CD4-positive, alpha-beta T cell treated with Interleukin-21 for 1 hour (primary cell): ENCODE measurements at places on chromosomes 2 and 18.
A peak's percentile ranks its signal among the peaks of the same experiment; 100 is the strongest.

- DNase-seq = no peak
Observed at GRCh38 chr2:41400088-41400665, 647.6 kb upstream of the PKDCC start.

GRCh38 chr2:239119346-239120126 lies 271.7 kb downstream of the TWIST2 start:
- DNase-seq = no peak

GRCh38 chr18:10784596-10785202 lies 258.9 kb downstream of the NAPG start:
- DNase-seq = no peak

DNA sequence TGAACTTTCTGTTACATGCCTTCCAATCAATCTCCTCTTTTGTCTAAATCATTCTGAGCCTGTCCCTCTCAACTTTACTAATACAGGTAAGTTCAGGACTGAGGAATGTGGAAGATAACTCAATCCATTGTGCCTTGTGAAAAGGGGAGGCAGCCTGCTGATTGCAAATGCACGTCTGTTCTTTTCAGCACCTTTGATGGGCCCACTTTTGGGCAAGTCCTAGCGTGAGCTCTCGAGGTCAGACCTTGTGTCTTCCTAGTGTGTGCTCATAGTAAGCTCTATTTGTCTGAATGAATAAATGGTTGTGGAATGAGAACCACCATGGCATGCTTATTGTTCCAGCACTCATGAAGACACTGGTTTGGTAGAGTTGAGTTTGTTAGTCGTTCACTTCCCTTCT lies 50.4 kb upstream of the REL start:
- no peak for DNase-seq

GRCh38 chr2:60818272-60818671 lies 62.2 kb downstream of the PAPOLG start:
- DNase-seq = peak; percentile 40

- no peak for DNase-seq
Observed at GRCh38 chr18:12287131-12287681, 20.8 kb upstream of the TUBB6 start.

- no peak for DNase-seq
Observed at GRCh38 chr2:220586980-220587530, 959.6 kb downstream of the SLC4A3 start.

DNA sequence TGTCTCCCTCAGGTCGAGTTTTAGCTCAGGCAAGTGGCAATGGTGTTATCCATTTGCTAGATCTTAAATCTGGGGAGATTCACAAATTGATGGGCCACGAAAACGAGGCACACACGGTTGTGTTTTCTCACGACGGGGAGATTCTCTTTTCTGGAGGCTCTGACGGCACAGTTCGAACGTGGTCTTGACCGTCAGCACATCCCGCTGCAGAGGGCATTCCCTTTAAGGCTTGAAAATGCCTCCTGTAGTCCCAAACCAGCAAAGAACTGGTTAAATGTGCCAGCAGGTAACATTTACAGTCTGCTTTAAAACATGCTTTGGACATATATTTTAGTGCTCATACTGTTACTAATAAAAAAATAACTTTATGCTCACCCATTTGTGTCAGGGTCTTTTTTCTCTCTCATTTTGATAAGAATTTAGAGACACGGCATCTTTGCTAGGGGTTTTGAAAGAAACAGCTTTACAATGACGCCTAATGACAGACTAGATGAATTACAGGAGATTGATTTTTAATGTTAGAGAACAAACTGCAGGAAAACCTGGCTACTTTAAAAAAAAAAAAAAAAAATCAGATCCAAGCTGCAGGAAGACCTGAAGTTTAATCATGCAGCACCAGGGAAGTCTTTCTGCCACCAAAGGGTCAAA lies 602 bp upstream of the VWC2L start:
- DNase-seq = no peak

- DNase-seq = no peak
Observed at GRCh38 chr2:182784777-182785176, 68.7 kb downstream of the DNAJC10 start.

DNA sequence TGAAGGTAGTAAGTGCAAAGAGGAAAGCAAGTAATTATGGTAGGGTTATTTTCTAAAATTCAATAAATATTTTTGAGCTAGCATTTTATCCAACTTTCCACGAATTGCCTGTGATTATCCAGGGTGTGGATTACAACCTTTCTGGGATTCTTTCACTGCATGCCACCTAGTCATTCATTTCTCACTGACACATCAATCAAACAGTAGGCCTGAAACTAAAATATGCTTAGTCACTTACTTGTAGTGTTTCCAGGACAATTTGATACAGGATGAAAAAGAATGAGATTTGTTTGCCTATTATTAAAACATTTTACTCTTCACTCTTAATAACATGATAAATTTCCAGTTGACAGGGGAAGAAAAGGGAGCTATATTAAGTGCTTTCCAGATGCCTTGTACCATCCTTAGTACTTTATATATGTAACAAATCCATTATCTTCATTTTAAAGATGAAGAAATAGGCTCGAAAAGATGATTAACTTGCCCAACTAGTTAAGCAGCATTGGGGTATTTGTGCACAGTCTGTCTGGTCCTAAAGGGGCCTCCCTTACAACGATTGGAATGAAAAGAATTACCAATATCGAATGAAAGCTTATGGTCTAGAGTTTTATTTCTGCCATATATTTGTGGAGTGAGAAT lies 70.4 kb downstream of the KCTD1 start:
- no peak for DNase-seq

DNA sequence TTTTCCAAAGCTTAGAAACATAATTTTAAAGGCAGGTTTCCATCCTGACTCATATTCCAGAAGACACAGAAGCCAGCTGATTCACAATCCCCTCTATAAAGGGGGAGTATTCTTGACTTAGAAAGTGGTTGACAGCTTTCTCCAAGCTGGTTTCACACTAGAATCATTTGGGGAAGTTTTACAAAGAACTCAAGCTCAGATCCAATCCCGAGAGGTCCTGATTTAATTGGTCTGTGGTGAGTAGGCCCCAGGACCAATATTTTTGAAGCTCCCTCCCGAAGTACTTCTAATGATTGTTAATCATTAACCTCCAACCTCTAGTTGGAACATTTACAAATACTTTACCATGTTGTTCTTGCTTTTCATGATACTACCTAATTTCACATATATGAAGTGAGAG lies 184.1 kb downstream of the DLGAP1 start:
- no peak for DNase-seq

DNA sequence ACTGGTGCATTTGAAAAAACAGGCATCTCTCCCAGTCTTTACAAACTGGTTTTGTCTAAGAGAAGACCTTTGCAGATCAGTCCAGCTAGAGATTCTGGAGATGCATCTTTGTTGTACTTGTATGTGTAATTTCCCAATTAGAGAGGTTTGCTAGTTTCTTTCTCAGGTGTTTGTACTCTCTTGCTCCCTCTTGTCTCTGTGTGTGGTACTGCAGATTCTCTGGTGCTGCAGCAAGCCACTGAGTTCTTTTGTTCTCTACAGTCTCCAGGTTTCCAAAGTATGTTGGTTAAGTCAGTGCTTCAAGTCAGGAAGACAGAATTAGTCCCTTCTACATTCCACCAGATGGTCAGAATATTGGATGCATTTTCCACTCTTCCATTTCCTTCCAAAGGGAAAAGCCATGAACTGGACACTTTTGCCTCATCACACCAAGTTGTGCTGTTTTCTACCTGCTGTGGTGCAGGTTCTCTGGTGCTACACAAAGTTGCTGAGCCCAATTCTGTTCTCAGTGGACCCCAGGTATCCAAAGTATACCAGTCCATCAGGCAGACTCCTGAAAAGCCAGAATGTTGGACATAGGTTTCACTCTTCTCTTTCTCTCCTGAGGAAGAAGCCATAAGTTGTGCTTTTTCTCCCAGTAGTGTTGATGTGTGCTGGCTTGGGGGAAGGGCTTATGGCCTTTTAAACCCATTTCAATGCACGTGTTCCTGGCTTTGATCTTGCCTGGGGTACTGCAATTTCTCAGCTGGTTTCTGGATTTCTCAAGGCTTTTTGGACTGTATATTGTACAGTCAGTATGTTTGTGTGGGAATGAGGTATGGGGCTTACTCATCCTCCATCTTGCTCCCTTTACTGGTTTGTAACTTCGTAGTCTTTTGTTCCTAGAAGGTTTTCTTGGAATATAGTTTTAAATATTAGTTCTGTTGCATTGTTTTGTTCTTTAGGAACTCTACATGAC lies 29.8 kb downstream of the EPC2 start:
- DNase-seq = peak; percentile 59

GRCh38 chr2:101011152-101011551 lies 9.1 kb downstream of the RPL31 start:
- DNase-seq = no peak

- DNase-seq = no peak
Observed at GRCh38 chr2:3662239-3662638, 4.2 kb downstream of the ALLC start.

- peak; percentile 87 for DNase-seq
Observed at GRCh38 chr2:127415593-127416505, 2.4 kb upstream of the PROC start.

DNA sequence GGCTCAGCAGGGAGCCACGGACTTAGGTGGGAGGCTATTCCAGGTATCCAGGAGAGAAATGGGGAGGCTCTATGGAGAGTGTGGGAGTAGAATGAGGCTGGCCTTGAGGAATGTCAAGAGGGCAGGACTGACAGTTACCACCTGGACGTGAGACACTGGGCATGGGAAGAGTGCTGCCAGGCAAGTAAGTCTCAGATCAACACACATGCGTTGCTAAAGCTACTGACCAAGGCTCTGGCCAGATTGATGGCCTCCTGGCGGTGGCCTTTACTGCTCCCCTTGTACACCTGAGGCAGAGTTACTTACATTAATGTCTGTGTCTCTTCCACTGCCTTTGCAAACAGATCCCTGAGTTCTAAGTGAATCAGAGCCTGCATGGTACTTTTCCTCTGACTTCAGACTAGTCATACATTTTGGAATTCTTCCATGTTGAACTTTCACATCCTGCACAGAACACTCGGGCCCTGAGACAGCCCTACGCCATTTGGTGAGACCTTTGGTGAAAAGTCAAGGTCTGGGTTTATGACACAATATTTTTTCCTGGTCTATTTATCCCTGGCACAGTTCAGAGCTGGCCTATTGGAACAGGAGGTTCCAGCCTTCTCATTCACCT lies 398.8 kb upstream of the TRIB2 start:
- no peak for DNase-seq

DNA sequence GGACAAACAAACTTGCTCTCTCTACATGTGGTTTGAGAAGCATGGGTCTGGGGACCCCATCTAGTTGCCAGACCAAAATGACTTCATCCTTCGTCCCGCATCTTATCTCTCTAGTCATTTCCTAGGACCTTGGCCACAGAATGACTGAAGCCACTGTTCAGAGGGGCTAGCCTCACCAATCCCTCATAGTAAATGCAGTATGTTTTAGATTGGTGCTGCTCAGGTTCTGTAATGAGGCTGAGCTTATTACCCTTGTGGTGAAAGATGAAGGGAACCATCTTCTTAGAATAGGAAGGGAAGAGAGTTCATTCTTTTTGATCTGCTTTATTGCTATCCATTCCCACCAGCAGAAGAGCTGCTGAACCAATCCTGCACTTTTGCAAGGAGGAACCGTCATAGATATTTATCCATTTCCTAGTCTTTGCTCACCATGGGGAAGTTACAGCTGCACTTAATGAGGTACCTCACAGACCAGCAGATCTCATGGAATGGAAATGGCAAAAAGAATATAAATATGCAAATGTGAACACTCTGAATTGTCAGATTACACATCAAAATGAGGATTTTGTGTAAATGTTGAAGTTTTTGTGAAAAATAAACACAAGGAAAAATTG lies 436.7 kb downstream of the LPIN1 start:
- no peak for DNase-seq

- no peak for DNase-seq
Observed at GRCh38 chr2:176745543-176746200, 466.9 kb upstream of the HNRNPA3 start.

DNA sequence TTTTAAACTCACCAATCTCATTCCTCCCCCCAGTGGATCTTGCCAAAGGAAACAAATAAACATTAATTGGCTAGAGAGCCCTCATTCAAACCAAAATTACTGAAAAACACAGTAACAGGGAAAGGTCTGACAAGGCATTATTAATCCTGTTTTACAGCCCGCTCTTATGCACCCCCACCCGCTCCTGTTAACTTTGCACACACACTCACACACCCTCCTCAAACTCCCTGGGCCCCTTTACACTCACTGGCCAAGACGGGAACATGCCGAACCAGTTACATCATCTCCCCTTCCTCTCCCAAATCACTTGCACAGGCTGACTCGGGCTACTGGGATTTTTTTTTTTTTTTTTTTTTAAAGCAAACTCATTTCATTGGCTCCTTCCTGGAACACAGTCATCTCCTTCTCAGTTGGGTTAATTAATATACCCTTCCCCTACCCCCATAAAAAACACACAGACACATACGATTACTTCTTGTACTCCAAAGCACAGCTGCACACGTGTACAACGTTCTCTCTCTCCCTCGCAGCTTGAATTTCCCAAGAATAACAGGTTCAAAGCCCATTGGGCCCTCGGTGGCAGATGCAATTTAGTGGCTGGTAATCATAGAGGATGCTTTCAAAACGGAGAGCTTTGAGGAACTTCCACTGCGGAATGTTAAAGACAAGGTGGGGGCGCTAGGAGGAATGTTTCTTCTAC lies 31.8 kb downstream of the KLF7 start:
- DNase-seq = no peak

- DNase-seq = no peak
Observed at GRCh38 chr18:45173799-45174519, 441.3 kb upstream of the SLC14A2 start.

DNA sequence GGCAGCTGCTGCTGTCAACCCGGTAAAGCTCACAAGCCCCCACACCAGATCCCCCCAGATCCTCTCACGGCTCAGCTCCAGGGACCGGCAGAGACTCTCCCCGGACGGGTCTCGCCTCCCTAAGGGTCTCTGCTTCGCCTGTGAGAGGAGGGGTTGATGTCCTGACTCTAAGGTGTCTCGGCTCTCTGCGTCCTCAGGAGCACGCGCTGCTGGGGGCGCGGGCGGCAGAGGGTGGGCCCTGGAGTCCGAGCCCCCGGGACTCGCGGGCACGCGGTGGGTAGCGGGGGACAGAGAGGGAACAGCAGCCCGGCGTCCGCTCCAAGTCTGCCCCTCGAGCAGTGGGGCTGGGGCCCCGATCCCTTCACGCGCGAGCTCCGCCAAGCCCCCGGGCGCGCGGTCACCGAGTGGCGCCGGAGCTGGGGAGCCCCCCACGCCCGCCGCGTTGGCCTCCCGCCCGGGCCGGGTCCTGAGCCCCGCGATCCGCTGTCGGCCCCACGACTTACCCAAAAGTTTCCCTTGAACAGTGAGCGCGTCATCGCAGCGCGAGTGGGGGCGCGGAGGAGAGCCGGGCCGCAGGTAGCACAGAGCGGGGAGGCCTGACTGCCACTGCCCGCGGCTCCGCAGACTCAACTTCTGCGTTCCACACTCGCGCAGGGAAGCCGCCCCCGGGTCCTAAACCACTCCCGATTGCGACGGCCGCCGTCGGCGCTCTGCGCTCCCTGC lies at the start of gene PSTPIP2:
TSS of gene PSTPIP2 (minus strand) at position 608 of the 723 bp plus-strand sequence. CDS start at position 536, 72 bp downstream.
- DNase-seq = peak; percentile 68

- no peak for DNase-seq
Observed at GRCh38 chr2:233707940-233708644, 4.6 kb upstream of the UGT1A5 start.

- DNase-seq = no peak
Observed at GRCh38 chr2:65071499-65072180, 15.4 kb downstream of the CEP68 start.

GRCh38 chr2:117944816-117945215 lies 69.1 kb downstream of the CCDC93 start:
- no peak for DNase-seq
